GF-D8 (cell line): ENCODE measurements at places on chromosomes 3 and 15.

DNA sequence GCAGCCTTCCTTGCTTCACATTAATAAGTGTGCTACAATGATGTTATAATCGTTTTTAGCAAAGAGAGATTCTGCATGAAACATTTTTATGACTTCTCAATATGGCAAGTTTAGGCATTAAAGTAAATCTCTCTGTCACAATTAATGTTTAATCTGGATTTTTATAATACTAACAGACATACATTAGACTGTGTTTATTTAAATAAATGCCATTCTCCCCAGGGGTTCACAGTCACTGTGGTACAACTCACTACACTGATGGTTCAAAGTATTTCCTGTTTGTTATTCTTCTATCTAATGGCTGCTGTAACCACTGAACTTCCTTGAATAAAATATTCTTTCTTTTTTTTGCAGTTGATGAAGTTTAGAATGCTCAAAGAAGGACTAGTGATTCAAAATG, 59.0 kb downstream of the SLC12A1 start:
- no peak for DNase-seq

DNA sequence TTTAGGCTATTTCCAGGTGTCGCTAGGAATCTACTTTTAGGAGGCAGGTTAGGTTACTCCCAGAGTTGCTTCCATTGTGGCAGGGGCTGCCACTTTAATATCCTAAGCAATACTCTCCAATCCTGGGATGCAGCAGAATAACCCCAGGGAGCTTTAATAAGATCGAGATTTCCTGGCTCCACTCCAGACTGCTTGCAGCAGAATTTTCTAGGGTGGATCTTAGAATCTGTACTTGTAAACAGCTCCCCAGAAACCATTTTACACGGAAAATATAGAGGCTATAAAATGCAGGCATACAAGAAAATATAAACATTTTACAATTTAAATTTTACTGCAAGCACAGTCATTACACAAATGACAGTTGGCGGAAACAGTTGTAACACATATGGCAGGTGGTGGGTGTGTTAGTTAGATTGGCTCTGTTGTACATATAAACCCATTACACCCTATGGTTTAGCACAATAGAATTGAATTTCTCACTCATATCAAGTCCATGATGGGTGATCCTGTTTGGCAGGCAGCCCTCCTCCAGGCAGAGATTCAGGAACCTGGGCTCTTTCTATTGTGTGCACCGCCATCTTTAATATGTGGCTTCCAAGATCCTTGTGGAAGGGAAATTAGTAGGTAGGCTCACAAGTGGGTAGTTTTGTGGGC, 35.0 kb upstream of the TNFAIP8L3 start:
- no peak for DNase-seq

GRCh38 chr3:14521611-14522010, 18.5 kb downstream of the GRIP2 start:
- no peak for DNase-seq

DNA sequence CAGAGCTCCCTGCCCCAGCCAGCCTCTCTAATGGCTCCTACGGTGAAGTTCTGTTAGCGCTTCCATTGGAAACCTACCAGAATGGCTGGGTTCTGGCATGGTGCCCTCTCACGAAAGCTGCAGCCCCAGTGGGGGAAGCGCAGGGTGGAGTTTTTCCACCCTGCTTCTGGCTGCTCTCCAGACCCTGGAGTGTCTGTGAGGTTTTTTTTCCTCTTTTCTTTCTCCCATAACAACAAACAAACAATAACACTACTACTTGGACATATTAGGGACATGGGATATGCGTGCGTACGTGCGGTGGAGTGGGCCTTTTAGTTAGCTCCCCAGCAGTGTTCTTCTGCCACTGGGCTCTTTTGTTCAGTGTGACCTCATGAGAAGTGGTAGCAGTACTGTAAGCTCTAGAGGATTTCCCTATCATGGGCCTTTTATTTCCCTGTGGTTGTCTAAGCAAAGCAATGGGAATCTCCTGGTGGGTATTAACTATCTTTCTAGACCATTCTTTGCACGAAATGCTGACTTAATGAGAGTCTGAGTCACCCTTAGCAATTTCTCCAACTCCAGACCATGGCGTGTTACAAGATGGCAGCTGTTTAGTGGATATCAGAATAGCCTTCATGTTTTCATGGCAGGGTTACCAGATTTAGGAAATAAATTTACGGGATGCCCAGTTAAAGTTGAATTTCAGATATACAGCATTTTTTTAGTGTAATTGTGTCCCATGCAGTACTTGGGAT, 161.9 kb downstream of the FNDC3B start:
- no peak for DNase-seq

DNA sequence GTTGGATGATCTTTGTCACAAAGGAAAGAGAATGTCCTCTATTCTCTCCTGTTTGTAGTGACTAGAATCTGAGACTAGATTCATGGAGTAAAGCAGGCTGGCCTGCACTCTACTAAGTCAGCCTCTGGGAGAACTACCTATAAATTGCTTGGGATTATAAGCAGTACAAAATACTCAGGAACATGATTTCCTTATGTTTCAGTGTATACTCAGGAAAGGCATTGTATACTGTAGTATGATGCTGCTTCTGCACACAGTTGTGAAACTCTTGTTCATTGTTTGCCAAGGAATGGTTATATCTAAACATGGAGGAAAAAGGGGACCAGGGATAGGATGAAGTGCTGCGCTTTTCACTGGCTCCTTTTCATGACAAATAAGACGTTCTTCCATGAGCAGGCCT, 49.2 kb downstream of the OXSR1 start:
- DNase-seq, result no peak

DNA sequence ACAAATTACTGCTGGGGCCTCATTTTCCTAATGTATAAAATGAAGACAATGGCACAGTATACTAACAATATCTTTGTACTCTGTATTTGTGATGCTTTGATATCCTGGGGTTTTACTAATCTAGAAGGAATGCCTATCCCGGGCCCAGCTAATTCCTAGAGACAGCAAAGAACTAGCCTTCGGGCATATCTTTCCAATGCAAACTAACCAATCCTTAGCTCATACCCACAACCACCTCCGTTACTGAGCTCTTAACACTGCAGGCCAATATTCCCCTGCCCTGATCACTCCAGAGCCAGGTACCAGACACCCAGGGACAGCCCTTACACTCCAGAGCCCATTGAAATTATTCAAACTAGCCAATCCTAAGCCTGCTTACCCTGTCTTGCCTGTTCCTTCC, 309.0 kb downstream of the ULK4 start:
- no peak for DNase-seq
